ENCODE measurements at places on chromosomes 16 and 17.

DNA sequence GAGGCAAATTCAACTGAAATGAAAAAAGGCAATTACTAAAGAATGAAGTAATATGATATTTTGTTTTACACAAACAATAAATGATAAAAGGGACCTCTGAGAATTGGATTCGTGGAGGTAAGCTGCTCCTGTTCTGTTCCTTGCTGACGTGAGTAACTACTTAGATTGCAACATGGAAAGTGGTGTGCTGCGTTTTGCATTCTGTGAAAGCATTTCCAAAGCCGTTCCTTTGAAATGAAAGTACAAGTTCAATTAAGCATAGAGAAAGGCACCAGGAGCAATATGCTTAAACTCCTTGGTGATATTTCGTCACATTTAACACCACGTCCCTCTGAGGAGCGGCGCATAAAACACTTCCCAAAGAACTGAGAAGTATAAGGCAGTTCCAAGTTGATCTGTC lies 381.7 kb downstream of the UTP18 start:
- DNase-seq, result peak; percentile 32

DNA sequence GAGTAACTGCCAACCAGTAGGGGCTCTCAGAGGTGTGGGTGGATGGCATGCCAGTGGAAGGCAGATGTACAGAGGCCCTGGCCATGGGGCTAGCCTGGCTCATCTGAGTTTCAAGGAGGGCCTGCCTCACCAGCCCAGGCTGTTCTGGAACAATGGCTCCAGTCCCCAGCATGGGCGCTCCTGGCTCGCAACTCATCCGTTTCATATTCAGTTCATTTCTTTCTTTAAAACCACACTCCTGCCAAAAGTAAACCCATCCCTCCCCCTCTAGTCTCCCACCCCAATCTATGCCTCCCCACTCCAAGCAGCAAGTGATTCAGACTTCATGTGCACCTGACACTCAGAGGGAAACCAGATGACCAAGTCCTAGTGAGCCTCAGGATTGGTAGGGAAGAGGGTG lies 2.4 kb downstream of the CCL13 start:
- DNase-seq, result no peak

DNA sequence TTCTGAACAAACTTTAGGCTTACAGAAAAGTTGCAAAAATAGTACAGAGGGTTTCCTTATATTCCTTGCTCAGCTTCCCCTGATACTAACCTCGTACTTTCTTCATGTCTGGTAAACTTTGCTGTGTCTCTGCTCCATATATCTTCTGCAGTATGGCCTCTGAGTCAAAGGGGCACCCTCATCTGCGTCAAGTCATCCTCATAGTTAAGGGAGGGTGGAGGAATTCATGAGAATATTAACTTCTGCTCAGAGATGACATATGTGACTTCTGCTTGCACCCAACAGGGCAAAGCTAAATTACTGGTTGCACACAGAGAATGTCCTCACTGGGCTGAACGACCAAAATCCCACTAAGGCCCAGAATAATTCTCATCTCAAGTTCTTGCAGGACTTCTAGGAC lies 4.3 kb upstream of the CCL7 start:
- DNase-seq, result no peak

- DNase-seq, result no peak
These were observed 5.4 kb downstream of the ABCA9 start for GRCh38 chr17:69055334-69055733.

- no peak for DNase-seq
These were observed 30.1 kb upstream of the CPNE2 start for GRCh38 chr16:57062329-57062728.

GRCh38 chr17:27540318-27541101 lies 84.3 kb downstream of the KSR1 start:
- DNase-seq, result no peak

DNA sequence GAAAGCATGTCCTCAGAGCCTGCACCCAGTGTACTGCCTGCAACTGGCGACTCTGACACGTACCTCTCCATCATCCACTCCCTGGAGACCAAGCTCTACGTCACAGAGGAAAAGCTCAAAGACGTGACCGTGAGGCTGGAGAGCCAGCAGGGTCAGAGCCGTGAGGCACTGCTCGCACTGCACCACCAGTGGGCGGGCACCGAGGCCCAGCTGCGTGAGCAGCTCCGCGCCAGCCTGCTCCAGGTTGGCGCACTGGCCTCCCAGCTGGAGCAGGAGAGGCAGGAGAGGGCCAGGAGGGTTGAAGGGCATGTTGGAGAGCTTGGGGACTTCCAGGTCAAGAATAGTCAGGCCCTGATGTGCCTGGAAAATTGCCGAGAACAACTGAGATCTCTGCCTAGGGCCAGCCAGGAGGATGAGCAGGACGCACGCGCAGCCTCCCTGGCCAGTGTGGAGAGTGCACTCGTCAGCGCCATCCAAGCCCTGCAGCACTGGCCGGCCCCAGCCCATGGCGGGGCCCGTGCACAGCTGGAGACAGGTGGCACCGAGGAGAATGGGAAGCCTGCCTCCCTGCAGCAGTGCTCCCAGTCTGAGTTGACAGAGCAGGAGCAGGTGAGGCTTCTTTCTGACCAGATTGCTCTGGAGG lies 40.3 kb downstream of the PLD6 start:
- no peak for DNase-seq

GRCh38 chr17:60231691-60232090 lies 81.9 kb downstream of the CA4 start:
- DNase-seq, result no peak

GRCh38 chr17:45438931-45439610 lies 6.4 kb upstream of the ARHGAP27 start:
- no peak for DNase-seq

DNA sequence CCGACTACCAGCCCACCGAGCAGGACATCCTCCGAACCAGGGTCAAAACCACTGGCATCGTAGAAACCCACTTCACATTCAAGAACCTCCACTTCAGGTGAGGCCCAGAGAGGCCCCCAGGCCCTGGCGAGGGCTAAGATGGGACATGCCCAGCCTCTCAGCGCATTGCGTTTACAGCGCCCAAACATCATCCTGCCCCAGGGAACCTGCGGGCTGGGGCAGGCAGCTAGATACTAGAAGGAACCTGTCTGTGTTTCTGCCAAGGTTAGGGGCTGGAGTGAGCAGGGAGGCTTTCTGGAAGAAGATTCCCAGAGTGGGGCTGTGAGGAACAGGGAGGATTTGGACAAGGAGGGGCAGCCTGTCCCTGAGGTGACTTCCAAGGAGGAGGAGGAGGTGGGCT lies 90.6 kb downstream of the AMFR start:
- DNase-seq, result no peak

- no peak for DNase-seq
These were observed 8.1 kb downstream of the ZCCHC14 start for GRCh38 chr16:87484487-87485331.

DNA sequence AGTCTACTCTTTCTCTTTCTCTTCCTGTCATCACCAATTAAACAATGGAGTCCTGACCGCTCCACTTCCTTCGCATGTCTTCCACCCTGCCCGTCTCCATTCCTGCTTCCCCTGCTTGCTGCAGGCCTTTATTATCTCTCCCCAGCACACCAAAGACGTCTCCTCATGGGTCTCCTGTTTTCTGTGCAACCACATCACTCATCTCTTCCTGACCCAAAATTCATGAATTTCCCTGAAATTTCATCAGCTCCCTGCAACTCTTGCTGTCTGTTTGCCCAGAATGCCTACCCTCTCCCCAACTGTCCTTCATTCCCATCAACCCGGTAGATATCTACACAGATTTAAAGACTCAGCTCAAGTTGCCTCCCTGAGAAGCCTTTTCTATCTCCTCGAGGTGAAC lies 76.7 kb upstream of the ALOX12 start:
- no peak for DNase-seq

GRCh38 chr16:47731252-47731651 lies 270.1 kb downstream of the PHKB start:
- DNase-seq, result no peak

- DNase-seq, result no peak
These were observed 91.2 kb downstream of the GNAO1 start for GRCh38 chr16:56282451-56282850.

DNA sequence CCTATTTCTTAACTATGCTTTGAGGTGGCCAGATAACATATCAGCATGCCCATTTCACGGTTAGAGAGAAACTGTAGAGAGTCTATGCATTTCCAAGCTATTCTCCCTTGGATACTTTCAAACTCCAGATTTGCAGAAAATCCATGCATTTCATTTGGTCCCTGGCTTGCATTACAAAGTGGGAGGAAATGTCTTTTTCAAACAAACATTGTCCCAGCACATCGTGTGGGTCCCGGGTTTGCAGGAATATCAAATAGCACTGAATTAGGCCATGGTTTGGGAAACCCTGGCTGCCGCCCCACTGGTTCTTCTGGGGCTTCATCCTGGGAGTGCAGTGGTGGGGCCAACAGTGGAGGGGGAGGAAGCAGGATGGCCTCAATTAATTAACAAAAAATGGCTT lies 171.9 kb downstream of the IRX5 start:
- DNase-seq, result no peak

- no peak for DNase-seq
These were observed 92.7 kb upstream of the CDH5 start for GRCh38 chr16:66273644-66274334.

GRCh38 chr17:75843577-75844529 lies at the start of gene UNC13D:
UNC13D (minus strand) TSS chr17:75844404; CDS start chr17:75844337, 67 bp downstream.
- DNase-seq, result no peak

DNA sequence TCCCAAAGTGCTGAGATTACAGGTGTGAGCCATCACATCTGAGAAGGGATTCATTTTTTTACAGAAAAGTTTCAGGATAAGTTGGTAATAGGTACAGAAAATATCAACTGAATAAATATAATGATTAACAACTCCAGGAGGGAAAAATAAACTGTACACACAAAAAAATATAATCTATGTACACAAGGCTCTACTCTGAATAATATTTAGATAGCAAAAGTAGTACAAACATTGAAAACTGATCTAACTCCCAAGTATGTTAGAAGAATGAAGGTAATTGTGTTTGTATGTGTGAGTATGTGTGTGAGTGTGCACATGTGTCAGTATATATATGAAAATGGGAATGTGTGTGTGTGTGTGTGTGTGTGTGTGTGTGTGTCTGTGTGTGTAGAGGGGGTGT lies 20.4 kb downstream of the TUBD1 start:
- no peak for DNase-seq

DNA sequence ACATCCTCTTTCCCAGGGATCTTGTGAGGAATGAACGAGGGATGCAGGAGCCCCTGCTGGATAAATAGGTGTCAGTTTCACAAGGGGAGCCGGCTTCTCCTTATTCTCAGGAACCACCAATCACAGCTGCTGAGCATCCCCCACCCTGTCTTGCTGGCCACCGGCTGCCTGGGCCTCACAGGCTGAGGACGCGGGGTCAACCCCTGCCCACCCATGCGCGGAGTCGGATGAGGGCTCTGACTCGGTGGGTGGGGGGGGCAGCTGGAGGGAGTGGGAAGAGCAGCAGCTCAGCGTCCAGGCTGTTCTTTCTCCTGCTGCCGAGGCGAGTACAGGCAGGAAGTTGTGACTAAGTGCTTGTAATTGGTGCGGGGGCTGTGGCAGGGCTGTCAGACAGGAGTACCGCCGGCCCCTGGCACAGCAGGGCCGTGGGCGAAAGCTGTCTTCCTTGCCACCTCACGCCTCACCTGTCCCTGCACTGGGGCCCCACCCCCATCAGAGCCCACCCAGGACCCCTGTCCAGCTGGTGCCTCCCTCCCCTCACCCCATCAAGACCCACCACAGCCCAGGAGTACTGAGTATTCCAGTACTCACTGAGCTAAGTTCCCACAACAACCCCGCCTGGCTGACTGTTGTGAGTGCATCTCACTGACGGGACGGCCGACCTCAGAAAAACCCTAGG lies 11.0 kb upstream of the DPEP1 start:
- DNase-seq, result no peak

DNA sequence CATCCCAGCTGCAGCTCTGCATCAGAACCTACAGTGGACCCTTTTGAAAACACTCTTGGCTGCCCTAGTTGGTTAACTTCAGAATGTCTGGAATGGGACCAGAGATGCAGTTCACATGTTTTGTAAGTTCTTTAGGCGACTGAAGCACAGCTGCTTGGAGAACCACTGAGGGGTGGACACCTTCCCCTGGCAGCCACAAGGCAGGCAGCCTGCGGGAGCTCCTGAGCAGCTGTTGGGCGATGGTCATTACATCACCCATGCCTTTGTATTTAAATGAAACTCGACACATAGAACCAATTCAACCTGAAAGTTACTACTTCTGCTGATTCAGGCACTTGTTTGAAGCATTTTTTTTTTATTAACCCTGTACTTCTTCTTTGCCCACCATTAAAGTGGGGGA lies 151.5 kb downstream of the LGALS9B start:
- no peak for DNase-seq

- no peak for DNase-seq
These were observed 148.9 kb upstream of the COX10 start for GRCh38 chr17:13920413-13920812.

- no peak for DNase-seq
These were observed 187.9 kb downstream of the KCNJ2 start for GRCh38 chr17:70357190-70357589.

DNA sequence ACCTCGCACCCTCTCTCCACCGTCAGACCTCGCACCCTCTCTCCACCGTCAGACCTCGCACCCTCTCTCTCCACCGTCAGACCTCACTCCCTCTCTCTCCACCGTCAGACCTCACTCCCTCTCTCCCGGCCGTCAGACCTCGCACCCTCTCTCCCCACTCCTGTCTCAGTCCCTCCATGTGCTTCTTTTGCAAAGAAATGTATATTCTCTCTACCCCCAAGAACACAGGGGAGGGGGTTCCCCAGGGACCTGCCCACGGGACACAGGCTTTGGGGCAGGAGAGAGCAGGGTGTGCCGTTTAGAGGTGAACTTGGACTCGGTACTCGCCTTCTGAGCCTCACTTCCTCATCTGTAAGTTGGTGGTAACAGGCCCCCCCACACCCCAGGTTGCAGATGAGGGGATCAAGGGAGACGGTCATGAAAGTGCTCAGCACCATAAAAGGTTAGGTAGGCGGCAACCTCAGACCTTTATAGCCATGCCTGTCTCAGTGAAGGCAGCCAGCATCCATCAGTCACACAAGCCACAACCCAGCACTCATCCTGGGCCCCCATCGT lies 63.7 kb downstream of the RPH3AL start:
- DNase-seq, result no peak

DNA sequence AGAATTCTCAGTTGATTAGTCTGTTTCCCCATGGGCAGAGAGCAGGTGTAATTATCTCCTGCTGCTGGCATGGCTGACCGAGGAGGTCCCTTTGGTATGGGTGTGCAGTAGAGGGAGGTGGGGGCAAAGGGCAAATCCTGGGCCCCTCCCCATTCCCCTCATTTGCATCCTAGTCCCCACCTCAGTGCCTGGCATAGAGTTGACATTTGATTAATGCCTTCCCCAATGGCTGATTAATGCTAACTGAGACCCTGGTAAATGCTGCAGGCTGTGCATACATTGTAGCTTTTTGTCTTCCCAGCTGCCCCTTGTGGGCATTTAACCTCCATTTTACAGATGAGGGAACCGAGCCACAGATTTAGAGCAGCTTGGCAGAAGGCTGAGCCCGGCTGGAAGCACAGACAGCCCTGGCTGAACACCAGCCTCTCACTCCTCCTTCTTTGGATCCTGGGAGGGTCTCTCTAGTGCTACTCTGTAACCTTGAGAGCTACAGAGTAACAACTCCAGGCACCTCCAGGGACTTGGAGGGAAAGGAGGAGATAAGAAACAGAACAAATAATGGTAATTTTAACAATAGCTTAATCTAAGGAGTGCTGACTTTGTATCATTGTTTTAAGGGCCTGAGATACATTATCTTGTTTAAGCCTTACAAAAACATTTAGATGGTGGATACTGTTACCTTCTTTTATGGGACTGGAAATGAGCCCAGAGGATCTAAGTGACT lies 5.1 kb downstream of the PLCG2 start:
- peak; percentile 21 for DNase-seq

- DNase-seq, result no peak
These were observed 9.3 kb downstream of the ENDOV start for GRCh38 chr17:80424261-80424660.

GRCh38 chr16:9859701-9860327 lies 322.4 kb downstream of the GRIN2A start:
- DNase-seq, result no peak
